ENCODE measurements at places on chromosomes 5 and 9.

GRCh38 chr5:33230467-33231078, 210.2 kb upstream of the TARS1 start:
- DNase-seq = no peak

GRCh38 chr9:13436591-13436990, 157.1 kb upstream of the MPDZ start:
- DNase-seq = no peak

- no peak for DNase-seq
Measured at GRCh38 chr9:37859043-37859442, 44.9 kb downstream of the SLC25A51 start.

DNA sequence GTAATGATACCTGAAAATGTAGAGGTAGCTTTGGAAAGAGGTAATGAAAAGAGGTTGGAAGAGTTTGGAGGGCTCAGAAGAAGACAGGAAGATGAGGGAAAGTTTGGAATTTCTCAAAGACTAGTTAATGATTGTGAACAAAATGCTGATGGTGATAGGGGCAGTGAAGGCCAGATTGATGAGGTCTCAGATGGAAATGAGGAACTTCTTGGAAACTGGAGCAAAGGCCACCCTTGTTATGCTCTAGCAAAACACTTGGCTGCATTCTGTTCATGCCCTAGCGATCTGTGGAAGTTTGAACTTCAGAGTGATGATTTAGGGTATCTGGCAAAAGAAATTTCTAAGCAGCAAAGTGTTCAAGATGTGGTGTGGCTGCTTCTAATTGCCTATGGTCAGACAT, 161.2 kb upstream of the SPEF2 start:
- no peak for DNase-seq

All from small intestine (tissue), 16 donors.